ENCODE measurements at places on chromosomes 13 and 19.

DNA sequence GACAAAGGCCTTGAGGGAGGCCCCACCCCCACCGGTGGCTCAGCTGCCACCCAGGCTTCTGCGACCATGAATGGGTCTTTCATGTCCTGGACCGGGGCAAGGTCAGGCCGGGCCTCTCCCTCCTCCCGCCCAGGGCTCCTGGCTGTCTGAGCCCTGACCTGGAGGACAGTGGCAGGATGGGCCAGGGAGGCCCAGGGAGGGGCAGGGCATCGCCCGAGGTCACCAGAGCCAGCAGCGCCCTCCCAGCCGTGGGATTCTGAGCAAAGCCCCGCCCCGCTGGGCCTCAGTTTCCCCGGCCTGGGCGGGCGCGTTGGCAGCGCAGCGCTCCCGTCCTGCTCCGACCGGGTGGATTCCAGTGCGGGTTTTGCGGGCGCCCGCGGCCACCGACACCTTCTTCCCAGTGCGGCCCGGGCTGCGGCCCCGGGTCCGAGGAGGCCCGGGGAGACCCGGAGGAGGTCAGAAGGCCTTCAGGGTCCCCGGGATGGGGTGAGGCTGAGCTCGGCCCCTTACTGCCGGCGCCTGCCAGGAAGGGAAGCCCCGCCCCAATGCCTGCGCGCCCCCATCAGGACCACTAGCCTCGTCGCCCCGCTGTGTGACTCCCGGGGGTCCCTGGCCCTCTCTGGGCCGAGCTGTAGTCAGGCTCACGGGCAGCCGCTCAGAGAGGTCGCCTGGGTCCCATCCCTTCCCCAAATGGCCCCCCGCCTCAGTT, 24.6 kb upstream of the SEMA6B start:
- DNase-seq = no peak

DNA sequence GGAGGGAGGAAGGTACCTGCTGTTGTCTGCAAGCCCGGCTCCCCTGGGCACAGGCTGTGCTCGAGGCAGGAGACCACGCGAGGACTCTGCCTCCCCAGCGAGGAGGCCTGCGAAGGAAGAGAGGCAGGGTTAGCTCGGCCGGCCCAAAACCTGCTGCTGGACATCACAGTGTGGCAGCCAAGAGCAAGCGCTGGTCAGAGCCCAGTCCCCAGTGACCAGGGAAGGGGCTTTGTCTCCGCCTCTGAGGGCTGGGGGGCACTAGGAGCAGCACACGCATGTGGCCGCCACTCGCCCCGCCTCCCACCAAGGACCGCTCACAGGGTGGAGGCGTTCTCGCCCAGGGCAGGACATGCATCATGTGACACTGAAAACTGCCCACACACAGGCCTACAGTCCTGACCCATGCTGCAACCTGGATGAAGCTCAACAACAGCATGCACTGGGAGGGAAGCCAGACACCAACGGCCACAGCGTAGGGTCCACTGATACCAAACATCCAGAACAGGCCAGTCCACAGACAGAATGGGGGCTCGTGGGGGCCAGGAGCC, 8.5 kb downstream of the MIER2 start:
- DNase-seq = no peak

DNA sequence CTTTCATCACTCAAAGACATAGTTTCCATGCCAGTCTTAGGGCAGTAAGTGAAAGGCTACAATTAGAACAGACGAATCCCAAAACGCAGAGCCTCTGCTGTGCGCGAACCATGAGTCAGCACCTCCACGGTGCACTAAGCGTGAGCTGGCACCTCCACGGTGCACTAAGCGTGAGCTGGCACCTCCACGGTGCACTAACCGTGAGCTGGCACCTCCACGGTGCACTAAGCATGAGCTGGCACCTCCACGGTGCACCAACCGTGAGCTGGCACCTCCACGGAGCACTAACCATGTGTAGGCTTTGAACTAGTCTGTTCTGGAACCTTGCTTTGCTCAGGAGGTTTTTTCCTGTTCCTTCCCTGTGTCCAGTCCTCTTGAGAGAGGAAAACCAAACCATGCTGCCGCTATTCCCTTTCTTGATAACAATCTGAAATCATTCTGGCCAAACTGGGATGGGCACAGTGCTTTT, 120.6 kb downstream of the IRS2 start:
- no peak for DNase-seq

DNA sequence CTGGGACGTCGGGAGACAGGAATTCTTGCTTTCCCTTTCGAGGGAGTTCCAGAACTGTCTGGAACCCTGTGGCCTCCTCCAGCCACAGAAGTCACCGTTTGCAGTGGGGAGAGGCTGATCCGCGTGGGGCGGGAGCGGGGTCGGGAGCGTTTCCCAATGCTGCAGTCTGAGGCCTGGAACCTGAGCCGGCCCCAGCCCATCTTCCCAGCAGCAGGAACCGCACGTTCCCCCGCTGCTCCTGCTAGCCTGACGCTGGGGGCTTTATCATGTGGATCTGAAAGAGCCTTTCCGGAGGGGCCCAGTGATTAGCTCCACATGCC, 13.4 kb downstream of the DPP9 start:
- no peak for DNase-seq

DNA sequence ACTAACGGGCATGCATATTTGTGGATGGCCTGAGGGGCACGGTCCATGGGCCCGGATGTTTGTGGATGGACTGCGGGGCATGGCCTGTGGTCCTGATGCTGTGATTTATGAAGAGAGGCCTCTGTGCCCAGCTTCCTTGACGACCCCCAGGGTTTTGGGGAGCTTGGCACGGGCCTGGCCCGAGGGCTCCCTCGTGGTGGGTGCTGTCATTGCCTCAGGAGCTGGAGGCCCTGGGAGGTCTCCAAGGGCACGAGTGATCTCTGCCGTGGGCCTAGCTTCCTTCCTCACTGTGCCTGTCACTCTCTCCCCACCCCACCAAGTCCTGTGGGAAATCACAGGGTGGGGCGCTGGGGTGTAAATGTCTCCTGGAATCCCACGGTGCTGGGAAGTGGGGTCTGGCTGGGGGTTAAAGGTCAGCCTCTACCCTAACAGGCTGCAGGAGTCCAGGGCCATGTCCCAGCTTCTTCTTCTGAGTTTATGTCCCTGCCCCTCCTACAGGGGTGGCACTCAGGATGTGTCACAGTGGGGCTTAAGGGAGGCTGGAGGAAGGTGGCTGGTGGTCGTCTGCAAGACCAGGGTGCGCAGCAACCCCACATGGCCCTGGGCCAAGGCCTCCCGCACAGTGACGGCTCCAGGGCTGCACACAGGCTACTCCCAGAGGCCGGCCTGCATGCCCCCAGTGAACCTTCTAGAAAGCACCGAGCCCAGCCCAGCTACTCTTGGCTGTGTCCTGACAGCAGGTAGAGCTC, 27.6 kb upstream of the RANBP3 start:
- no peak for DNase-seq

- DNase-seq = no peak
These were observed 12.3 kb upstream of the SACS start for GRCh38 chr13:23445794-23446193.

DNA sequence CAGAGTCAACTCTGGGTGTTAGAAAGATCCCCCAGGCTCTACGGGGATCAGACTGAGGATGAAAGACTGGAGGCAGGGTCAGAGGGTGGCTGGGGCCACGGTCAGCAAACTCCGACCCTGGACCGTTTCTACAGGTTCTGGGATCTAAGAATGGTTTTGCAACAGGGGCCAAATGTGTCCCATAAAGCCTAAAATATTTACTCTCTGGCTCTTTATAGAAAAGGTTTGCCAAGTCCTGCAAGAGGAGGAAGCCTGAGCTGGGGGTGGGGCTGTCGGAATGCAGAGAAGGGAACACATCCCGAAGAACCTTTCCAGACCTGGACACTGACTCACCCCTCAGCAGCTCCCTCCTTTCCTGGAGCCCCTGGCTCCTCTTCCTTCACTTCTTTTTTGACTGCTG, 20.7 kb downstream of the LIG1 start:
- no peak for DNase-seq

DNA sequence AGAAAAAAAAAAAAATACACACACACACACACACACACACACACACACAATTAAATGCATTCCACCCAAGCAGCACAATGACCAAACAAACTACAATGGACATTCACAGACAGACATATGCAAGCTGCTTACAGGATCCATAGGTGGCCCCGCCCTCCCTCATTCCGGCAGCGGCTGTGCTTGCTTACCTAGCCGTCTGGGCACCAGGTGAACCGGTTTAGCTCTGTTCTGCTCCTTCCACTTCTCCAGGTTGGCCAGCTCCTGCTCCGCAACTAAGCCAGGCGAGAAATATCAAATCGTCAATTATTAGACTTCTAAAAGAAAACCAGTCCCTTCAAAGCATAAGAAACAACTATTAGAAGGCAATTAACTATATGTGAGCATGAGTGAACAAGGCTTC, 23.1 kb downstream of the EPSTI1 start:
- DNase-seq = no peak

DNA sequence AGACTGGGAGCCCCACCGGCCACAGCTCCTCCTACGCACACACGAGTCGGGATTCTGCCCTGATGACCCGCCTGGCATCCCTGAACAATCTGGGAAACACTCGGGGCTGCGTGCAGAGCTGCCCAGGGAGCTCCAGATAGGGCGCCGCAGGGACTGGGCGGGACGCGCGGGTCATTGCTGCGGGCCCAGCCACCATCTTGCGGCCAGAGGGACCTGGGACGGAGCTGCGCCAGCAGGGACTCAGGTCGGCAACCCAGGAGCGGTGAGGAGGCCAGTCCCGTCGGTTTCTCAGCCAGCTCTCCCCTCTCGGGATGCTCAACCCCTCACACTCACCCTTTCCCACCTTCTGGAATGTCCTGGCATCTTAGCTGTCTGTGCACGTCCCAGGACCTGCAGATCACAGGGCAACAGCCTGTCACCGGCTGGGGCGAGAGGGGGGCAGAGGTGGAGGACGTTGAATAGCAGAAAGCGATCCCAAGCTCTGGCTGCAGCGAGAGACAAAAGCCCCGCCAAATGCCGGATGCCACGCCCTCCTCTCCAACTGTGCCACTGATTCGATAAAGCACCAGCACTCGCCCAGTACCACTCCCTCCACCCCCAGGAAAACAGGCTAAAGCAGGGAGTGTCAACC, 20.4 kb upstream of the ZNF91 start:
- no peak for DNase-seq

DNA sequence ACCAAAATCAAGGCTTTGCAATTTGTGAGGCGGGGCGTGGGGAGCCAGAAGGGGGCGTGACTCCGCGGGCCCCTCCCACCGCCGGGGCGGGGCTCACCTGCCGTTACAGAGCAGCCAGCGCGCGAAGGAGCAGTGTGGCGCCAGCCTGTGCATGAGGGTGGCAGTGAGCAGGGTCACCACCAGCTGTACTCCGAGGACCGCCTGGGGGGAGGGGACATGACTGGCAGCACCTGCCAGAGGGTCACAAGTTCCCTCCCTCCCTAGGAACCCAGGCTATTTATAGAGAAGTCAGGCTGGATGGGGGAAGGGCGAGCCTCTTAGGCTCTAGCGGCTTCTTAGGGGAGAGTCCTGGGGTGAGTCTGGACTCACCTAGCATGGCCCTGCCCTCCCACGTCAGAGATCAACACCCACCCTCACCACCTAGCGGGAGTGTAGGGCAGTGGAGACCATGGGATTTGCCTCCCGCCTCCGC, 3.6 kb downstream of the TMEM161A start:
- DNase-seq = peak; percentile 45

GRCh38 chr19:18436671-18437490, 1.1 kb downstream of the ISYNA1 start:
- peak; percentile 85 for DNase-seq

Data from CD4-positive, alpha-beta T cell treated with Interferon alpha-2 for 1 hour (primary cell).